ENCODE measurements at places on chromosomes 6 and 20.

- no peak for DNase-seq
Measured at GRCh38 chr6:133891149-133891926, 2.4 kb downstream of the TCF21 start.

DNA sequence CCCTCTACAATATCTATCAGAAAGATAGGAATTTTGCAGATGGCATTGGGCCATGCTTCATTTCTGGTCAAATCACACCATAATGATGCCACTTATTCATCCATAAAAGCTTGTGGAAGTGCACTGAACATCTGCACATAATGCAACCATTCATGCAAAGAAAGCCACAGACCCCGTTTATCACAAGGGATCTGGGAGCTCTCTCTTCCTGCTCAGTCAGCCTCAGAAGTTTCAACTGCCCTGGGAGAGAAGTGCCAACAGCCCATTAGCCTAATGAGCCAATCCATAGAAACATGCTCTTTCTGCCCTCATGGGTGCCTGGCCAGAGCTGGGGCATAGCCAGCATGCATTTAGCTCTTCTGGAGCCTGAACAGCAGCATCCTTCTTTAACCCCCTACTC is 85.8 kb downstream of the SLC35F1 start:
- no peak for DNase-seq

DNA sequence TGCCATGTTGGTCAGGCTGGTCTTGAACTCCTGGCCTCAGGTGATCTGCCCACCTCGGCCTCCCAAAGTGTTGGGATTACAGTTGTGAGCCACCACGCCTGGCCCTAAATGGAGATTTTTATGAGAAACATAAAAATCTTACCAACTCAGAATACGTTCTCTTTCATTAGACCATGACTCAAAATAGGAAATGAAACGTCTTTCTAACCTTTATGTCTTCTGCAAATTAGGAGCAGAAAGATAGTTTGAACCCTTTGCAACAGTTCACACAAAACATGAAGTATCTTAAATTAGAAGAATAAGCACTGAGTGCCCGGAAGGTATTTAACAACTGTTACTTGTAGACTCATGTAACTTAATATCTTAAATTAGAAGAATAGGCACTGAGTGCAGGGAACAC is 48.3 kb downstream of the AHI1 start:
- no peak for DNase-seq

DNA sequence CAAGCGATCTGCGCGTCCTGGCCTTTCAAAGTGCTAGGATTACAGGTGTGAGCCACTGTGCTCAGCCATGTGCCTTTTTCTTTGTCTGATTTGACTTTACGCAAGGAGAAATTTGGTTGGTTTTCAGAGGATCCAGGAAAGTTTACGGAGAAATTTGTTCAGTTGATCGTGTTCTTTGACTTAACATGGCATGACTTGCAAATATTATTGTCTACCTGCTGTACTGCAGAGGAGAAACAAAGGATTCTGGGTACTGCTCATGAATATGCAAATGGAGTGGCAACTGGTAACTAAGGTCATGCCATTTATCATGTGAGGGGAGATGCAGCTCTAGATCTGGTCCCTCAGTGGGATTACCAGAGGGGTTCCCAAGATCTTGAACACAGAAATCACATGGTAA is 68.8 kb upstream of the CHD6 start:
- DNase-seq, result no peak

DNA sequence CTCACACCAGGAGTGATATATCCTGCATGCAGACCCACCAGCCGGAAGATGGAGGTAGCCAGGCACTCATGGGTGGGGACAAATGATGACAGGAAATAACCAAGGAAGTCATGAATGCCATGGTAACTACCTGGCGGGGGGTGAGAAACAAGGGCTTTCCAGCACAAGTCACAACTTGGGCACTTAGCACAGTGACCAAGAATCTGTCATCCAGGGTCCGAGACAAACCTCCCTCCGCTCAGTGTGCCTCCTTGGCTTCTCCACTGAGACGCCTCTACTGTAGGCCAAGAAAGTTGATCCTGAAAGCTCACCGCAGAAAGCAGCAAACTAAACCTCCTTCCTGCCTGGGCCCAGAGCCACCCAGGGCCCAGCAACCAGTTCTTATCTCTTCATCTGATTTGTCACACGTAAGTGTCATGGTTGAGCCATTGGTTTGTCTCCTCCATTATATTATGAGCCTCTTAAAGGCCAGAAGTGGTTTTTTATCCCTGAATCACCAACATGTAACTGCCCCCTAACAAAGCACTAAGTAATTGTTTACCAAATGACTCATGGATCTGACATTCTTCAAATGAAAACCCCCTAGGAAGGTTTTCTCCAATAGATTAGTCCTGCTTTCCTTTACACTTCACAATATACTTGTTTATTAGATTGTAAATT is 84.3 kb upstream of the TAB2 start:
- DNase-seq, result no peak

DNA sequence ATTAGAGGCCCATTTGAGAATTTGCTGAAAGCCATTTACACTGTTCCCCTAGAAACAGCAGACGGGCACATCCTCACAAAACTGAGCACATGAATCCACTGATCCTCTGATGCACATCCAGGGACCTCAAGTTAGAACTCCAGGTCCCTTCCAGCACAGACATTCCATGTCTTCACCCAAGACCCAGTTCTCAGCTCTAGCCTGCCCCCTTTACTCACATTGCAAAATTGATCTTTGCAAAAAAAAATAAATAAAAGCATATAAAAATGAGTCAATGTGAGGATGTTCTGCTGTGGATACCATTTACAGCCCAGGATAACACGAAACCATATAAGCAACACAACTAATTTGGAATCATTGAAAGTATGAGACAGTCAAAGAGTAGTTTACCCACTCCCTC is 458.2 kb upstream of the JARID2 start:
- no peak for DNase-seq

GRCh38 chr6:155088856-155089255 is 93.7 kb downstream of the TIAM2 start:
- no peak for DNase-seq

DNA sequence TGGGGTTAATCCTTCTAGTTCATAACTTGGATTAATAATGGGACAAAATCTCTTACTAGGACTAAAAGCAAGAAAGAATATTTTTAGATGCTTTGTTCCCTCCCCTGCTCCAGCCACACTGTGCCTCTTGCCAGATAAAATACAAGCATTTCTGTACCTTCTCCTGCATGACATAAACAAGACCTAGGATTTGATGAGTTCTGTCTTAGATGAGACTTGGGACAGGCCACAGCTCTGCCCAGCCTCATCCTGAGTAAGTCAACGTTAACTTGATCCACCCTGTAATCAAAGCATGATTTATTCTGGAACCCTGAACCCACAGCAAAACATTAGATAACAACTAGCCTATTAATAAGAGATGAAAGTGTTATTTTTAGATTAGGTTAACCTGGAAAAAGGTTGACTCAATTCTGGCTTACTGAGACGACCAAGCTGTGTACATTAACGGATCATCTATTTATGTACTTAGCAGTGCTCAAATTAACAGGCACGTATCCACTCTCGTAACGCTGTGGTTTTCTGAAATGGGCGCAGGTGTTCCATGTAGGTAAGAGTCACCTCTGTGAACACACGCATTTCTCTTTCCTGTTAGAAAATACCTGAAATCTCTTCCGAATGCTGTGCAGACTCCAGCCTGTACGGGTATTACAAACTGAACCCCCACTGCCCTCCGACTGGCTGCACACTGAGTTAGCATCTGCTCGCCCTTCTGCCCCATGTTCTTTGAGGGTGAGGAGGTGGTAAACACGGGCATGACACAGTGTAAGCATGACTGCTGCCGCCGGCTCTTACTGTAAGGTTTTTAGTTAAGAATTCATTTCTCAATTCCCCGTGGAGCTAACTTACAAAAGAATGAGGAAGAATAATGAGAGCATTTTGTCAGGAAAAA is 132.1 kb upstream of the FOXQ1 start:
- peak; percentile 69 for DNase-seq

- DNase-seq, result no peak
Measured at GRCh38 chr6:19943042-19943441, 105.9 kb downstream of the ID4 start.

- no peak for DNase-seq
Measured at GRCh38 chr6:6600875-6601274, 12.4 kb downstream of the LY86 start.

Data from RPMI8226 (cell line).